SIG-M5 (cell line): ENCODE measurements at places on chromosomes 11 and 22.

DNA sequence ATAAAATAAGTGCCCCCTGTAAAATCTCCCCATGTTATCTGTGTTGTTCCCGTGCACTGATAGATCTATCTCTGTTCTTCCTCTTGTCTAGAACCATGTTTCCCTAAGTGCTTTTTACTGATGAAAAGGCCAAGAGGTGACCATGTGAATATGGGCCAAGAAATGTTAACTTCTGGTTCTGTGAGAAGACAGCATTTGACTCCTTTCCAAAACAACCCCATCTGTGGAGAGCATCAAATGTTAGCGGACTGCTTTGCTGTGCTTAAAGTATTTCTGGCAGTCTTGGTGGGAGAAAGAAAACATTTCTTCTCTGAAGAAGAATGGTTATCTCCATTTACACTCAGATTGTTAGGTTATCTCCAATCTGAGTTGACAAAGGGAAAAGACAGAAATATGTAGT, 58.6 kb upstream of the GUCY1A2 start:
- DNase-seq: no peak

GRCh38 chr11:64759131-64759721, 548 bp downstream of the PYGM start:
- no peak for DNase-seq

GRCh38 chr11:127888386-127888785, 699.0 kb downstream of the ETS1 start:
- no peak for DNase-seq

DNA sequence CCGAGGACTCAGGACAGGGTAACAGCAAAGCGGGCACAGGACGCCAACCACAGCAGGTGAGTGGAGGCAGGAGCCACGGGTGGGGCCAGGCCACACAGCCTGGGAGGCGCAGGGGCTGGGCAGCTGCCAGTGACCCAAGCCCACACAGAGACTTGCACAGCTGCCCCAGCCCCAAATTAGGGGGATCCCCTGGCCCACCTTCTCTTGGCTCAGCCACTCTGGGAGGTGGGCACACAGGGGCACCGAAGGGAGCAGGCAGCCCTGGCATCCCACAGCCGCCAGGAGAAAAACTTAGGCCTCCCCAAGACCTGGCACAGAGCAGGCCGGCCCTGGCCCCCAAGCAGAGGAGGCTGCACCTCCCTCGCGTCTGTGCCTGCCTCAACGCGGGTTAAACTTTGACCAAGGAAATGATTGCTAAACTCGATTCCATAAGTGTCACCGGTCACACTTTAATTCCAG, at the start of gene SLC22A12:
Gene SLC22A12, plus strand, starts transcription at position 458 of the 459 bp plus-strand sequence. CDS start 337 bp downstream, outside the sequence.
- DNase-seq: no peak

GRCh38 chr11:1946812-1947484, at the start of gene MRPL23:
MRPL23 (plus strand) TSS chr11:1947332; CDS start chr11:1947363, 31 bp downstream.
- no peak for DNase-seq

- no peak for DNase-seq
Observed at GRCh38 chr22:24200619-24201212, 19.4 kb downstream of the SUSD2 start.

GRCh38 chr22:48802576-48802975, 1025.1 kb downstream of the BRD1 start:
- DNase-seq: no peak
